ENCODE measurements at places on chromosomes 3 and 15.
A peak's percentile ranks its signal among the peaks of the same experiment; 100 is the strongest.

GRCh38 chr15:59453474-59454215 is 15.7 kb downstream of the FAM81A start:
- no peak for DNase-seq

- DNase-seq: peak; percentile 81
Measured at GRCh38 chr3:128845778-128846485, 33.5 kb upstream of the ACAD9 start.

- no peak for DNase-seq
Measured at GRCh38 chr3:171373711-171374110, 86.5 kb downstream of the TNIK start.

GRCh38 chr3:111923806-111924205 is 55.0 kb upstream of the ABHD10 start:
- DNase-seq: no peak

- peak; percentile 11 for DNase-seq
Measured at GRCh38 chr15:63896336-63897115, 62.8 kb upstream of the HERC1 start.

GRCh38 chr3:8103954-8104353 is 397.7 kb upstream of the LMCD1 start:
- DNase-seq: no peak

GRCh38 chr3:54875596-54876268 is 52.1 kb downstream of the LRTM1 start:
- no peak for DNase-seq

GRCh38 chr15:60471314-60471713 is 7.6 kb downstream of the ICE2 start:
- DNase-seq: no peak

GRCh38 chr15:46117071-46117470 is 482.2 kb downstream of the SQOR start:
- no peak for DNase-seq

DNA sequence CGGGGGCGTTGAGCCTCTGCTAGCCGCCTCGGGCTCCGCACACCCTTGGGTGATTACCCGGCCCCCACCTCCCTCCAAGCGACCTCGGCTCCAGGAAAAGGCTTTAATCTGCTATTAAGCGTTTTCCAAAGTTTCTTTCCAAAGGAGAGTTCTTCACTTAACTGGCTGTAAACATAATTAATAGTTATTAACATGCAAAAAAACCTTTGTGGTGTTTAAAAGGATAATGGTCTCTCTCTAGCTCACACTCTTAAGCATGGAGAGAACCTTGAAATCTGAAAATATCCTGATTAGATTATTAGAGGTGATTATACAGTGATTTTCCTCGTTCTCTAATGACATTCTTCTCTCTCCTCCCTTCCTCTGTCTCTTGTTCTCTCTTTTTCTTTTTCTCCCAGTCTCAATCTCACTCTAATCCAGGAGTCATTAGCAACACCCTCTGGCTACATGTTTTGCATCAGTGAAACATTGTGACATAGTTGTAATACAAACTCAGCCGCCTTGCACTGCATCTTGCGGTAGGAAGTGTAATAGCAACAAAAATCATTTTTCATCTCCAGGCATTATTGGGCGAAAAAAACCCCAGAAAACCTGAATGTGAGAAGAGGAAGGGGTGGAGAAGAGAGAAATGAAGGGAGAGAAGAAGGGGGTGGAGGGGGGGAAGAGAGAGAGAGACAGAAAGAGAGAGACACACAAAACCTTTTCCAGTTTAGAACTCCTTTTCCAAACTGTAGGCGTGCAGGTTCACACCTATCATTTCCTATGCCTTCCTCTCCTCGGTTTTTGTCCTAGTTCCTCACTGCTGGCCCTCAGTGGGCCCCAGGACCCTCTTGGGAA is 24.4 kb downstream of the NR2F2 start:
- no peak for DNase-seq

- peak; percentile 16 for DNase-seq
Measured at GRCh38 chr15:65400760-65401610, 21.8 kb downstream of the IGDCC4 start.

DNA sequence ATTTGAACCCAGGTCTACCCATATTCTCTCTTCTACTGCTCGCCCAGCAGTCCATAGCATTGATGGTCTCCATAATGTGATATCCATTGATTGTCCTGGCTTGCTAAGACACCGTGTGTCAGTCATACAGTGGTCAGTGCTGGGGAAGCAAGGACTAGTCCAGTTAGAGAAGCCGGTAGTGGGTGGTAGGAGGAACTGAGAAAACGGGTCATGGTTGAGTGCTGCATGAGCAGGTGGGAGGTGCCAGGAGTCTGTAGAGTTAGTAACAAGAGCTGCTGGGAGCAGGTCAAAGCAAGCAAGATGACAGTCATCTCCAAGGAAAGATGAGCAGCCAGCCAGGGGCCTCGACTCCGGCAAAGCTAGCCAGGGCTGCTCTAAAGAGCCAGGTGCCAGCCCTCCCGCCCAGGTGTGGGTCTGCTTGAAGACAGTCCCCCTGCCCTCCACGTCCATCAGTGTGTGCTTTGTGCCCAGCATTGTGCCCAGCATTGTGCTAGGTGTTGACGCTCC is 29.5 kb upstream of the USP3 start:
- no peak for DNase-seq

- DNase-seq: no peak
Measured at GRCh38 chr3:132038198-132038825, 3.5 kb upstream of the CPNE4 start.

- no peak for DNase-seq
Measured at GRCh38 chr15:58537033-58537432, 105.2 kb downstream of the LIPC start.
